Activated CD4-positive, alpha-beta memory T cell treated with anti-CD3 and anti-CD28 coated beads, Interleukin-2, amount 10 ng/mL, durations not matched to agents 7 days and 5 days (primary cell): ENCODE measurements at places on chromosomes 2 and 18. TPM values are rescaled to one million over a fixed set of nuclear protein-coding genes. Genes with fewer than 3 reads are reported as not detected.

DNA sequence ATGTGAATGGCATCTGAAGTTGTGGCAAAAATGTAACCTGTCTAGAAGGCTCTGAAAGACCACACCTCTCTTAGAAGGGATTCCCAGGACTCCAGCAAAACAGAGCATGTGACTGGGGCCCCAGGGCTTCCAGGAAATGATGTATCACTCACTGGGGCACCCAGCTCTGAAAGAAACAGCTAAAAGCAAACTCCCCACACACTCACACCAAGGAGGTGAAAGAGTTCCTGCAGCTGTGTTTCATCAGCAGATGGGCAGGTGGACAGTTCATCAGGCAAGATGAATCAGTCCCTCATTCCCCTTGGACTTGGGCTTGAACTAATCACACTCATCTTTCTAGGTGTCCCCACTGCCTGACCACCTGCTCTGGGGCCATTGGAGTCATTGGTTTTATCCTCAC, 76.2 kb downstream of the CCBE1 start:
- H3K27ac ChIP-seq: no peak overlapping the region
- H3K4me1 ChIP-seq: no peaks in the 10 kb centered on the region
- peaks cover 2% of the 10 kb centered on the region for H3K27me3 ChIP-seq
- H3K36me3 ChIP-seq: no peaks in the 10 kb centered on the region
- H3K4me3 ChIP-seq: no peak overlapping the region

DNA sequence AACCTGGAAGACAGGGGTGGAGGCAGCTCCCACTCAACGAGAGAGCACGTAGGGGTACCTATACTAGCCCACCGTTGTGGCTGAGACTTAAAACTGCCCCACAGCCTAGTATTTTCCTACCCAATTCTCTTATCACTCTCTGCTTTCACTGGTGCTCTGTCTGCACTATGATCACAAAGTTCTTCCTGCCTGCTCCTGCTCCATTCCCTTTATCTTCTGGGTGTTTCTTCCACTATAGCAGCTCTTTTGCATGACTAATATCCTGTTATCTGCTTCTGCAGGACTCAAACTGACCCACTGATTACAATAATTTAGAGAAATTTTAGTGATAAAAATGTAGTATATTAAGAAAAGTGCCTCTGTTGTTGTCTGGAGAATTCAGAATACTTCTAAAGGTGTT, 184.8 kb downstream of the LRP1B start:
- no peaks in the 10 kb centered on the region for H3K4me1 ChIP-seq
- H3K4me3 ChIP-seq: no peak overlapping the region
- H3K27me3 ChIP-seq: no peaks in the 10 kb centered on the region
- no peak for DNase-seq

- peaks cover 10% of the 10 kb centered on the region for H3K27me3 ChIP-seq
- no peak overlapping the region for H3K27ac ChIP-seq
- H3K4me3 ChIP-seq: no peak overlapping the region
- H3K36me3 ChIP-seq: no peaks in the 10 kb centered on the region
These were observed 24.9 kb upstream of the RHOB start for GRCh38 chr2:20421988-20422370.

GRCh38 chr2:166017208-166017607, 63.6 kb upstream of the TTC21B start:
- DNase-seq: no peak
- H3K4me3 ChIP-seq: no peak overlapping the region
- H3K36me3 ChIP-seq: no peaks in the 10 kb centered on the region
- H3K4me1 ChIP-seq: no peaks in the 10 kb centered on the region
- no peak overlapping the region for H3K27ac ChIP-seq

DNA sequence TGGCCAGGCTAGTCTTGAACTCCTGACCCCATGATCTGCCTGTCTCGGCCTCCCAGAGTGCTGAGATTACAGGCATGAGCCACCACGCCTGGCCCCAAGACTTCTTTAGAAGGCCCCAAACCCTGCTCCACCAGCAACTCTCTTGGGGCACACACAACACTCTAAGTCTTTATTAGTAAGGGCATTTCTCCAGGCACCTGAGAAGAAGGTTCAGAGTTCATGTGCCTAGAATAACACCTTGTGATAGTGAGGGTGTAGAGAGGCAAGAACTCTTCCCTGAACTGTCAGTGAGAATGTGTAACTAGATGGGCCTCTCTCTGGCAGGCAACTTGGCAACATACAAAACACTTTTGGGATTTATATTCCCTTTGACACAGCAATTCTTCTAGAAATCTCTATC, 43.8 kb downstream of the SH2D6 start:
- H3K4me3 ChIP-seq: no peak overlapping the region
- no peak for DNase-seq
- no peaks in the 10 kb centered on the region for H3K4me1 ChIP-seq
- H3K36me3 ChIP-seq: no peaks in the 10 kb centered on the region
- no peaks in the 10 kb centered on the region for H3K27me3 ChIP-seq

DNA sequence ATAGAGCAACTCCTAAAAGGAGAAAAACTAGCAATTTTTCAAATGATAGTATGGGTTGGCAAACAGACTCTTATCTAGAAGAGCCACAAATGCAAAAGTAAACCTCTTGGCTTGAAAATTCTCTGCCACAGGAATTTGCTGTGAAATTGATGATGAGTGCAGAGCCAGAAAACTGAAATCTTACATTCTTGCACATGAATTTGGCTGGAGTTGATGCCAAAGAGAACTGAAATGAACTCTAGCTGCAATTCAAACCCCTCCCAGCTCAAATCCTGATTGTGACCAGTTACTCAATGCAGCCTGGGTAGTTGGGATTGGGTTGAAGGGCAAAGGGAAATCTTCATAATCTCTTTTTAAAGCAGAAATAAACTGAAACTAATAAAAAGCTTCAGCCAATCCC, 266.6 kb downstream of the PDE11A start:
- DNase-seq: no peak
- H3K4me3 ChIP-seq: no peak overlapping the region
- H3K27me3 ChIP-seq: peaks cover 40% of the 10 kb centered on the region
- no peaks in the 10 kb centered on the region for H3K4me1 ChIP-seq

- no peaks in the 10 kb centered on the region for H3K36me3 ChIP-seq
- no peak overlapping the region for H3K27ac ChIP-seq
- H3K4me3 ChIP-seq: no peak overlapping the region
- H3K4me1 ChIP-seq: no peaks in the 10 kb centered on the region
These were observed 1362.2 kb upstream of the TMEFF2 start for GRCh38 chr2:193556766-193557470.

DNA sequence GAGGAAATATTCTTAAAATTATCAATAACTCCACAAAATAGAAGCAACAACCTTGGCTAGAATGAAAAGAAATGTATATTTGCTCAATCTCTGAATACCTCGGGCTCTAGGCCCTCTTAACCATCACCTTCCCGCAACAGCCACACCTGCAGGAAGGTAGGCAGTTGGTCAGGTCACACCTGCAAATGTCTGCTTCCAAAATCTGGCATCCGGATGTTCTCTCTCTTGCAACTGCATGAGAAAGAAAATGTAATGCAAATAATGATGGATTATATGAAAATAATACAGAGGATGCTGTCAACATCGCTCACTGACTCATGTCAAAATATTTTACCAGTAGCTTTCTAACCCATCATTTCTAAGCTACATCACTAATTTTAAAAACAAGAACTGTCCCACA, 148.3 kb downstream of the SATB2 start:
- no peak overlapping the region for H3K27ac ChIP-seq
- H3K4me1 ChIP-seq: no peaks in the 10 kb centered on the region
- no peaks in the 10 kb centered on the region for H3K36me3 ChIP-seq
- no peak for DNase-seq
- H3K27me3 ChIP-seq: no peaks in the 10 kb centered on the region

DNA sequence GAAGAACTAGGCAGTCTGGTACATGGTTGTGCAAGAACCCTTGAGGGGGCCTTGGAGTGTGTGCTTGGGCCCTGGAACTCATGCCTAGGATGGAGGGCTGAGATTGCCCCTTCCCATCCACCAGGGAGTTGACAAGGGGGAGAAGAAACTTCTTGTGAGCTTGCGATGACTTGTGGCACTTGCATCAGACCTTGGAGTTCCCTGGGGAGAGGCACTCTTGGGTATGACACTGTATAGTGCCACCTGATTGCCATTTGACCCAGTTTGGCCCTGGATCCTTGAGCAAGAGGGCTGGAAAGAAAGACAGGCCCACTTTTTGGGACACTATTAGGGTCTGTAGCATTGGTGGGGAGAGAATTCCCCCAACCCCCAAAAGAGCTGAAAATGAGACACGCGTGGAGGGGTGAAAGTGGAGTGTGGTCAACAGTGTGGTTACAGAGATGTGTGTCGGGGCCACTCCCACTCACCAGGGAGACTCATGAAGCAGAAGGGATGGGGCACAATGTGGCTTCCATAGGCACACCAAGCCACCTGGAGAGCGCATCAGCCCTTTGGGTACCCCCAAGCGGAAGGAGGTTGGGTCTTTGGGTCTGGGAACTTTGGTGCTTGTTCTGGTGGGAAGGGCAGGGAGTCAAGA, 101.3 kb downstream of the MSH2 start:
- peaks cover 39% of the 10 kb centered on the region for H3K4me1 ChIP-seq
- H3K27ac ChIP-seq: no peak overlapping the region
- H3K4me3 ChIP-seq: no peak overlapping the region

DNA sequence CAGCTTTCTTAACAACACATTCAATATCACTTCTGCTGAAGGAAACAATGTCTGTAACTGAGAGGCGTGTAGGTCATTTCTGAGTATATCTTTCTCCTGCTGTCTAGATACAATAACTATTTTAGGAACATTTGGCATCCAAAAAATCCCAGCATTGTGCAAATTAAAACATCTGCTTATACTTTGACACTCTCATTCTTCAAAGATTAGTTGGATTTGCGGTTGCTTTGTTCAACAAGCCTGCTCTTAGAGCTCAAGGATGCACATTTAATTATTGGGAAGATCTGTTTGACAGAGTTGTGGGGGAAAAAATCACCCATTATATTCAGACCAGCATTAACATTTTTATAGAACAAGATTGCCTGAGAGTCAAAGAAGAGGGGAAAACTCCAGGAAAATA, 449.5 kb upstream of the HNRNPA3 start:
- peaks cover 20% of the 10 kb centered on the region for H3K27me3 ChIP-seq
- H3K4me3 ChIP-seq: no peak overlapping the region
- H3K36me3 ChIP-seq: no peaks in the 10 kb centered on the region
- no peak overlapping the region for H3K27ac ChIP-seq
- H3K4me1 ChIP-seq: no peaks in the 10 kb centered on the region
- no peak for DNase-seq

- H3K4me3 ChIP-seq: peak overlapping the region; percentile 16
- no peak for DNase-seq
- no peaks in the 10 kb centered on the region for H3K27me3 ChIP-seq
- peak overlapping the region; percentile 1 for H3K27ac ChIP-seq
- H3K4me1 ChIP-seq: peaks cover 24% of the 10 kb centered on the region
These were observed 15.9 kb downstream of the FBXO41 start for GRCh38 chr2:73268366-73268829.

GRCh38 chr2:14654835-14655282, 22.3 kb downstream of the LRATD1 start:
- no peak overlapping the region for H3K4me3 ChIP-seq
- H3K4me1 ChIP-seq: peaks cover 6% of the 10 kb centered on the region
- no peak for DNase-seq
- H3K27me3 ChIP-seq: no peaks in the 10 kb centered on the region
- no peaks in the 10 kb centered on the region for H3K36me3 ChIP-seq
- H3K27ac ChIP-seq: no peak overlapping the region

GRCh38 chr2:27078267-27079194, at the start of gene EMILIN1:
Gene EMILIN1 (plus strand): TSS chr2:27078615. CDS start chr2:27079066, 451 bp downstream.
- H3K4me1 ChIP-seq: peaks cover 54% of the 10 kb centered on the region
- no peak within 1 kb of the TSS for H3K4me3 ChIP-seq
- peaks cover 2% of the 10 kb centered on the region for H3K27me3 ChIP-seq
- H3K27ac ChIP-seq: peak within 1 kb of the TSS; percentile 18

DNA sequence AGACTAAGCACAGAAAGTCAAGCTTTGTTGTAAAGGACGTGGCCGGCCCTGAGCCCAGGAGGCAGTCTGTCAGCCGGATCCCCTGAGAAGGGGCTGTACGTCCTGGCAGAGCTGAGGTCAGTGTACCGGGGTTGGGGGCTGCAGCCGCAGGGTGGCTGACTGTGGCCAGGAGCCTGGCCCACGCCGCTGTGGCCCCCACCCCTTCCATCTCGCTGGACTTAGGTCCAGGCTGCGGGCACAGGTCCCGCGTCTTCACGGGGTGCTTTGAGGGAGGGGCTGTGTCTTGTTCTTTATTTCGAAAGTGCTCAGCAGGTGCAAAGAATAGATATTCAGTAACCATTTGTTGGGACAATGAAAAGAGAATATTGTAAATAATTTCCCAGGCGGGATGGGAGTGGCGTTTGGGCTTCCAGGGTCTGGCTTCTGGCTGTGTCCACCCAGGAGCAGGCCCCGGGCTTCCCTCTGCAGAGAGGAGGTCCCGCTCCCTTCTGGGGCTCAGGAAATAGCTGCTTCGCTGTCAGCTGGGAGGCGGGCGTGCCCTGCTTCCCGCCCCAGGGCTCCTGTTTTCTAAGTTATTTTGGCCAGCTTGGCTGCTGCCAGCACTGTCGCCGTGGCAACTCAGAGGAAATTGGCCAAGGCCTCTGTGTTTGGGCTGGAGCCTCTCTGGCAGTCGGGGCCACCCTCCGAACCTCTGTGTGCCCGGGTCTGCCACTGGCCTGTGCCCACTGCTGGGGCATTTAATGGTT, 7.4 kb downstream of the NFATC1 start:
- H3K27me3 ChIP-seq: no peaks in the 10 kb centered on the region
- DNase-seq: peak; percentile 42
- peaks cover 43% of the 10 kb centered on the region for H3K36me3 ChIP-seq
- peak overlapping the region; percentile 93 for H3K27ac ChIP-seq
- peak overlapping the region; percentile 80 for H3K4me3 ChIP-seq
- H3K4me1 ChIP-seq: peaks cover 65% of the 10 kb centered on the region

DNA sequence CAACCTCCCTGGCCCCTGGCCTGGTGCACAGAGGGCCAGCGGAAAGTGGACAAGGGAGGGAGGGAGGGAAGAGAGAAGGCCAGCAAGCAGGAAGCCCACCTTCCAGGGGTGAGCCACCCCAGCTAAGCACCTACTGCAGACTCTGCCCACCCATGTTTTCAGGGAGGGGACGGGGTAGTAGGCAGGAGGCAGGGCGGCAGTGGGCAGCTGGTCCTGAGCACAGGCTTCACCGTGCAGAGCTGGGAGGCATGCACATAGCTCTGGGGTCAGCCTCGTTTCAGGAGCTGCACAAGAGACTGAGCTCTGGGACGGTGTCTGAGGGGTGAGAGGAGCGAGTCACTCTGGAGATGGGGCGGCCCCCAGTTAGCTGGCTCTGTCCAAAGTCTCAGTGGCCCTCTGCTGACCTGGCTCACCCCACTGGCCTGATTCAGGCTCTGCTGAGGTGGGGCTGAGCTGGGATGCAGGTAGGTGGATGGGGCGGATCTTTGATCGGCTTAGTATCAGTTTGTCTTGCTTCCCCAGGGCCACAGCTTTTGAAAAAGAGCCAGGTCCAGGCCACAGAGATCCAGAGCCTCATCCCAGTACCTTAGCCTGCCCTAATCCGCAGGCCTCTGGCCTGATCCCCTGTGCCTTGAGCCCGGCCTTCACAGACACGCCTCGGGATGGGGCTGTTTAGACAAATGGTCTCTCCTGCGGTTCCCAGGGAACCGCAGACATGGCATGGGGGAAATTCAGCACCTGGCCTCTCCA, 3.7 kb downstream of the NMUR1 start:
- peaks cover 36% of the 10 kb centered on the region for H3K27me3 ChIP-seq
- no peak for DNase-seq
- no peak overlapping the region for H3K4me3 ChIP-seq
- peaks cover 8% of the 10 kb centered on the region for H3K36me3 ChIP-seq
- no peak overlapping the region for H3K27ac ChIP-seq

Gene GBX2
- total RNA-seq: not detected

Gene CAPN13
- total RNA-seq: not detected

Gene TMEM247
- total RNA-seq: not detected

Gene NTSR2
- total RNA-seq: not detected

Gene CYP26B1
- not detected for total RNA-seq

Gene SPHKAP
- total RNA-seq: not detected
